Gastroesophageal sphincter (tissue), 4 donors: ENCODE measurements at places on chromosomes 3 and 15. TPM values are rescaled to one million over a fixed set of nuclear protein-coding genes. Genes with fewer than 3 reads are reported as not detected.

MDFIC2 gene
- not detected for total RNA-seq

SLC22A14 gene
- total RNA-seq, result not detected

MYO1E gene
- 70.8 TPM for total RNA-seq

ZNF385D gene
- total RNA-seq, result 9.8 TPM

MIX23 gene
- total RNA-seq, result 23.8 TPM

ITIH1 gene
- not detected for total RNA-seq

TNIK gene
- 32.9 TPM for total RNA-seq

CSPG5 gene
- total RNA-seq, result 0.30 TPM

ITIH3 gene
- total RNA-seq, result 9.7 TPM

ALDH1A2 gene
- total RNA-seq, result 5.5 TPM

ATP10A gene
- total RNA-seq, result 24.5 TPM

KCNH8 gene
- total RNA-seq, result 0.40 TPM

IL5RA gene
- not detected for total RNA-seq

TRIM71 gene
- not detected for total RNA-seq

GXYLT2 gene
- 7.9 TPM for total RNA-seq

IREB2 gene
- 33.3 TPM for total RNA-seq

CD276 gene
- total RNA-seq, result 34.7 TPM

CPNE4 gene
- not detected for total RNA-seq
